ENCODE measurements at places on chromosomes 7 and 10.
A peak's percentile ranks its signal among the peaks of the same experiment; 100 is the strongest.

GRCh38 chr10:107767185-107767584 lies 602.7 kb upstream of the SORCS1 start:
- DNase-seq = no peak

DNA sequence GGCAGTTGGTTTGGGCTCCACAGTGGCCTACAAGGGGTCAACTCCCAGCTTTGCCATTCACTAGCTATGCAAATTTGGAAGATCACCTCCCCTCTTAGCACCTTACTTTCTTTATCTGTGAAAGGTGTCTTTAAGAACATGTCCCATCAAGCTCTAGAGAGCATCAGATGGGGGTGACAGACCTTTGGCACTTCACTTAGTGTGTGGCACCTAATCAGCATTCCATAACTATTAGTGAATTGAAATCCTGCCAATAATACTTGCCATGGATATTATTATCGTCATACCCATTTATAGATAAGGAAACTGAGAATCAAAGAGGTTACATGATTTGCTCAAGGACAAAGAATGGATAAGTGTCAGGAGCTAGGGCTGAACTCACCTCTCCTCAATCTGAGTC lies 51.9 kb downstream of the PLPP4 start:
- no peak for DNase-seq

GRCh38 chr10:131649617-131650016 lies 251.2 kb upstream of the PPP2R2D start:
- no peak for DNase-seq

DNA sequence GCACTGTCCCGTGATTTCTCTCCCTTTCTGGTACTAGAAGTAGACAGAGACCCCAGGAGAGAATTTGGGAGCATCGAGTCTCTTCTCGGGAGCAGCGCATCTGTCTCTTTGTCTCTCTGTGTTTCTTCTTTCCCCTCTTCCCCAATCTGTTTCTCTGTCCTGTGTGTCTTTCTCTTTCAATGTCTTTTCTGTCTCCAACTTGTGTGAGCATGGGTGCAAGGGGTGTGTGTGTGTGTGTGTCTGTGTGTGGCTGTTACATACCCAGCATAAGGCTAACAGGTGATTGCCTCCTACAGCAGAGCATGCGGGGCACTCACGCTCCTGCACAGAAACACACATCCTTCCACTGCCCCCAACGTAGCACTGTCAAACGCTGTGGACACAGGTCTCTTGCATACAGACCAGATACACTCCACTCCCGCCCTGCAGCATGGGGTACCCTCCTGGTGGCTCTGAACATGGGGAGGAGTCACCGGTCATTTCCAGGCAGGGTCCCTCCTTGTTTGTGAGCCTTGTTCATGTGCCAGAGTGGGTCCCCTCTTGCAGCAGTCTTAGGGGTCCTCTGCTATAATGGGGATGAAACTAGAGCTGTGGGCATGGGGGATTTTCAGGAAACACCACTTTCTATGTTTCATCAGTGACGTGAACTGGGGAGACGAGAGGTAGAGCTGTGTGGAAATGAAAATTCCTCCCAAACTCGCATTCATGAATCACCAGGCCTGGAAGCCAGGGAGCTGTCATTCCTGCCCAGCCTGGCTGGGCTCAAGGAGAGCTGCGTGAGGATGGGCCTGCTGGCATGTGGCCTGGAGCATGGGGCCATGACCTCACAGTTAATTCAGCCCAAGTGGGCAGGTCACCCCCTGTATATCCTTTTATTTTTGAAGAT lies 980 bp downstream of the ADAMTS14 start:
- DNase-seq = no peak

DNA sequence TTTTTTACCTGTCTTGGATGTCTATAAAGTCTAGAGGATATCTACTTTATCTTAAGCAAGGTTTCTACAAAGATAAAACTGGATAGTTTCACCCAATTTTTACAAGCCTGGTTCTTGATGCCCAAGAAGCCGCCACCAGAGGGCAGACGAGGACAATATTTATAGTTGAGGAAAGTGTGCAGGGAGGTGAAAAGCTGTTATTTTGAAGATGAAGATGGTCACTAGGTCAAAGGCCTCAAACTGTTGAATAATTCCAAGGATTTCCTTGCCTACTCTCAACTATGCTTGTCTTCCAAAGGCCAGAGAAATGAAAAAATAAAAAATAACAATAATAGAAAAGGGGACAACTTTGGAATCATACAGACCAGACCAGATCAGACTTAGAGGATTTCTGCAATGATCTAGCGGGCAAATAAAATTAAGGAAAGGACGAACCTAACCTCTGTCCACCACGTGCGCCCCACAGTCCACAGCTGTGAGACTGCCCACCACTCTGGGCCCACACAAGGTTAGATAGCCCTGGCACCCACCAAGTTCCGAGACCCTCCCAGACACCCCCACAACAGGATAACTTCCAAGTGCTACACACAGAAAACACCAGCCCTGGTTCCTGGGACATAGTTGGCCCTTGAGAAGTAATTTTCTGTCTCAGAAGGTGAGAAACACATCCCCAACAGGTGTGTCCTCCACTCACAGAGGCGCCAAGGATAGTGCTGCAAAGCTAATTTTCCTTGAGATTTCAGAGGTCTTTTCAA lies 2.8 kb downstream of the PKD1L1 start:
- DNase-seq = peak; percentile 88

- no peak for DNase-seq
These were observed 3.4 kb downstream of the GPR85 start for GRCh38 chr7:113083132-113083815.

GRCh38 chr10:124025152-124025551 lies 68.2 kb downstream of the CHST15 start:
- peak; percentile 38 for DNase-seq

- no peak for DNase-seq
These were observed 1197.8 kb upstream of the SORCS1 start for GRCh38 chr10:108362296-108362695.

GRCh38 chr7:481219-481930 lies 38.3 kb downstream of the PDGFA start:
- DNase-seq = no peak

Data from activated naive CD4-positive, alpha-beta T cell treated with anti-CD3 and anti-CD28 coated beads for 36 hours (primary cell).